ENCODE measurements at places on chromosomes 7 and 10.
A peak's percentile ranks its signal among the peaks of the same experiment; 100 is the strongest.

- DNase-seq: peak; percentile 68
These were observed 33.8 kb upstream of the CUX1 start for GRCh38 chr7:101783381-101784181.

- no peak for DNase-seq
These were observed 67.4 kb upstream of the PDCD4 start for GRCh38 chr10:110804376-110804775.

DNA sequence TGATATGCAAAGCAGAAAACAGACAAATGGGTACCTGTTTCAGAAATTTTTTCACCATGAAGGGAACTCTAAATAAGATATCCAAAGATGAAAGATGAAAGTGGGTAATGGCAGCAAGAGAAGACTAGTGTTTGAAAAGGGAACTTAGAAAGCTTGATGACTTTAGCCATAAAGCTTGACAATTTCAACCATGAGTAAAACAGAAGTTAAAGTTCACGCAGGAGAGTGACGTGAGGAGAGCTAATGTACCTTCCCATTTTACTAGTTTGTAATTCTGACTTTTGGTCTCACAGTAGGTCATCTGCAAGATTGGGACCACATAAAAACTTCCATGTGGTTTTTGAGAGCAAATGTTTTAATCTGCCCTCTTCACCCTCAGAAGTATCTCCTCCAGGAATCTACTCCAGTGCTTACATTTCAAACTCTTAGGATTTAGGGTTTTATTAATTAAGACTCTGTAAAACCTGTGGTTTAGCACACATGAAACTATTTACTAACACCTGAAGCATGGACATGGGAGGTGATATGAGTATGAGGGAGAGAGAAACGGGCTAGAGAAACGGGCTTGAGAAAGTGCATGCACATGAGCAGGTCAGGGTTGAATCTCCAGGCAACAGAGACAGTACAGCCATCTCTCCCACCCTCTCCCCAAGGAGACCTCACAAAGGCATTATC is 24.4 kb upstream of the GIMAP2 start:
- DNase-seq: no peak

DNA sequence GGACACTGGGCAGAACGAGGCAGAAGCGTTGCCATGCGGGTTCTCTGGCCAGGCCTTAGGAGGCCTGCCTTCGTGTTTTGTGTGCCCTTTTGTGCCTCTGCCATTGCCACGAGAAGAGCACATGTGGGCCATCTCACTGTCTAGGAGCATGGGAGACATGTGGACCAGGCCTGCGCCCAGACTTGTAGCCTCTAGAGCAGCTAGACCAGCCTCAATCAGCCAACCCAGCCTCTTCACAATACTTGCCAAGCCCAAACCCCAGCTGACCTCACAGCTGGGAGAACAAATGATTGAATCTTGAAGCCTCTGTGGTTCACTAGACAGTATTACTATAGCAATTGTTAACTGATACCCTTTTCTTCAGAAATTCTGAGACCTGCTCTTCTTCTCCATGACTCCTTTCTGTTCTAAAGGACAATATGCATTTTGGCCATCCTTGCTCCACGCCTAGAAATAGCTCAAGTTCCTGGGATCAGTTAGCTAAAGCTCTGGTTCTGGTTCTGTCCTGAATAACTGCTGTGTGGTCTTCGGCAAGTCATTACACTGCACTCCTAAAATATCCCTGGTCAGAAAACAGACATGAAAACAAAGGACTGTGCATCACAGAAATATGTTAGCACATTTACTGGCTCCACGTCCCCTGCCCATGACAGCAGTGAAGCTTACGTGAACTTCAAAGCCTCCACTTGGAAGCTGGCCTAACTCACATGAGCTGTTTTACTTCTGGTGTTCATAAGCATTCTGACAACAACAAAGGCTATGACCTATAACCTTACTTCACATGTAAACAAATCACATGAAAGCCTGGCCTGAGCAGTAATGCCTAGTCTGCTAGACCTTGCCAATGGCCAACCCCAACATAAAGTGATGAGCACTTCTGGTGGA is 72.3 kb upstream of the MKRN1 start:
- no peak for DNase-seq

GRCh38 chr7:6382817-6383216 is 64.9 kb downstream of the DAGLB start:
- no peak for DNase-seq

- no peak for DNase-seq
These were observed 282.3 kb upstream of the DKK1 start for GRCh38 chr10:52031771-52032170.

DNA sequence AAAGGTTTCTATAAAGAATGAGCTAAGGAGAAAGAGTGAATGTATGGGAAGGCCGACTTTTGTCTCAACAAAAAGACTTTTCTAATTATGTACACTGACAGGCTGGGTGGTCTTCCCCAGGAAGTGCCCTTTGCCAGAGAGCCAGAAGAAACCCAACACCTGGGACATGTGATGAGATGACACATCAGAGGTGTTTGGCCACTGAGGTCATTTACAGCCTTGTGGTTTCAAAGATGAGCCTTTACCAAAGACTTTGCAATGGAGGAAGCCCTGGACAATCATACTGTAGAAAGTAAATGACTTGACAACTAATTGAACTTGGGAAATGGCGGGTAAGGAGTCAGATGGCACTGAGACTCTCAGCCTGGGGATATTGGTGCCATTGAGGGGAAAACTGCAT is 3.4 kb upstream of the NRG3 start:
- no peak for DNase-seq

GRCh38 chr7:100840470-100841100 is 11.9 kb upstream of the SLC12A9 start:
- no peak for DNase-seq

- DNase-seq: no peak
These were observed 13.6 kb upstream of the MYL7 start for GRCh38 chr7:44154703-44155102.

DNA sequence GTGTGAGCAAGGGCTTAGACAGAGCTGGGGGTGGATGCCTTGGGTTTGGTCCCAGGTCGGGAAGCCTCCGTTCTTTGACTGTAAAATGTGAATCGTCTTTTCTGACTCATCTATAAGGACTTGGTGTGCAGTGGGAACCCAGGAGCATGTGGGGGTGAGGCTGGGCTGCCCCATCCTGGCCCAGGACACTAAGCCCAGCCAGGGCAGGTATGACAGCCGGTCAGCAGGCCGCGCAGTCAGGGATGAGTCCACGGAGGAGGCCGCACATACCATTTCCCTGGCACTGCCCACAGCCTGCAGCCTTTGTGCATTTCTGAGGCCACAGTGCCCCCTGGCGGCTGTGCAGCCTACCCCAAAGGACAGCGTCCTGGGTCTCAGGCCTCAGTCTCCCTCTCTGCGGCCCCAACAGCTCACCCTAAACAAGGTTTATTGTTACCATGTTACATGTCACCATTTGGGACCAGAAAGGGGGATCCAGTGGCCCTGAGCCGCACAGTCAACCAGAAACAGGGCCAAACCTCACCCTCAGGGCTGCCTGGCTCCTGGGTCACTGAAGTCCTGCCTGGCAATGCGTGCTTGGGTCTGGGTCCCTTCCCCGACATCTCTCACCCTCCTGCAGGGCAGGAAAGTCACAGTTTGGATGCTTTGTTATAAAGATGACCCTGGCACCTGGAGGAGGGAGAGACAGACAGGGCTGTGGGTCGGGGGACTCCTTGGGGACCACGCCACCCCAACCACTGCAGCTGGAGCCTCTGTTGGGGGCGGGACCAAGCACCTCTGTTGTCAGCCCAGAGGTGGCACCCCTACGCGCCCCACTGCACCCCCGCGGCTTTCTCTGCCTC is 14.4 kb upstream of the SH2B2 start:
- DNase-seq: peak; percentile 53

GRCh38 chr7:2213551-2214215 is 19.1 kb downstream of the MAD1L1 start:
- no peak for DNase-seq

DNA sequence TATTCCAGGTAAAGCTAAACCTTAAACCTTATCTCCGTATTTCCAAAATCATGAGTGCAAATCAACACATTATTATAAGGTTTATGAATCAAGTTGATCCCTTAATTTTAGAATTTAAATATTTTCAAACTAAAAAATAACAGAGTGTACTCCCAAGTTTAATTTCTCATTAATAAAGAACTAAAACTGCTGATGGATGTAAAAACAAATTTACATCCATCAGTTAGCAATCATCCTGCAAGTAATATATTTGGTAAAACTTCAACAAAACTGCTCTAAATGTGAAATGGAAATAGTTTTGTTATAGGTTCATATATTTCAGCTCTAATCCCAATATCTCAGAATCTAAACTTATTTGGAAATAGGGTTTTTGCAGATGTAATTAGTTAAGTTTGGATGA is 71.3 kb upstream of the ZNF804B start:
- DNase-seq: no peak

- no peak for DNase-seq
These were observed 849.7 kb downstream of the CNTNAP2 start for GRCh38 chr7:146966274-146966673.

DNA sequence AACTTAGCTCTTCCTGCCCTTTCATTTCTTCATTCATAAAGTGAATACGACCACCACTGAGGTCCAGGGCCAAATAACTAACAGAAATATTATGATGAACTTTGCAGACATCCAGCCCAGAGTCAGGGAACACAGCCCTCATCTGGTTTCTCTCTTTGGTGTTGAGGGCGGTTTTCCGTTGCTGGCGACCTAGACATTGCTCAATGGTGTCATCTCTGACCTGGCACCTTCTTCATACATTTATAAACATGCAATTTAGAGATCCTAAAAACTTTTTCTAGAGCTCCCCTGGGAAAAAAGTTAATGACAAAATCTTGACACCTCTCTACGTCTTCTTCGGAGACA is 324 bp upstream of the TET1 start:
- DNase-seq: no peak

DNA sequence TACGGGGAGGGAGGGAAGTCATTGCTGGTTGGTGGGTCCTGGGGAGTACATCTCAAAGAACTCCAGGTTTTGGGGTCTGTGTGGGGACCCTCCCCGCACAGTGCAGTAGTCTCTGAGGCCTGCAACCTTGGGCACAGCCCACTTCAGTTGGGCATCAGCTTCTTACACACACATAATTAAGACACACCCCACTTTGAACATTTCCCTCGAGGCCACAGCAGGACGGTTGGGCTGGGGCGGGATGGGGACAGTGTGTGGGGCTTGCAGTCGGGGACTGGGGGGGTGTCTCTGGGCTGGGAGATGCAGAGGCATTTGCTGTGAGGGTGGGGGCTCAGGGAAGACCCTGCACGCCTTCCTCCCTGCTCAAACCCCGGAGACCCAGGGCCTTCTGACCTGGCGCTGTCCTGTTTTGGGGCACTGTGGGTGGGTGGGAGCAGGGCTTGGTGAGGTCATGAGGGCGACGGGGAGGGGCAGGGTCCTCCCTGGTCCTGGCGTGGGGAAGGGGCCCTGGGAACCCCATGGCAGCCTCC is 1.3 kb downstream of the LFNG start:
- DNase-seq: no peak

GRCh38 chr7:54743580-54743979 is 15.4 kb downstream of the SEC61G start:
- no peak for DNase-seq

DNA sequence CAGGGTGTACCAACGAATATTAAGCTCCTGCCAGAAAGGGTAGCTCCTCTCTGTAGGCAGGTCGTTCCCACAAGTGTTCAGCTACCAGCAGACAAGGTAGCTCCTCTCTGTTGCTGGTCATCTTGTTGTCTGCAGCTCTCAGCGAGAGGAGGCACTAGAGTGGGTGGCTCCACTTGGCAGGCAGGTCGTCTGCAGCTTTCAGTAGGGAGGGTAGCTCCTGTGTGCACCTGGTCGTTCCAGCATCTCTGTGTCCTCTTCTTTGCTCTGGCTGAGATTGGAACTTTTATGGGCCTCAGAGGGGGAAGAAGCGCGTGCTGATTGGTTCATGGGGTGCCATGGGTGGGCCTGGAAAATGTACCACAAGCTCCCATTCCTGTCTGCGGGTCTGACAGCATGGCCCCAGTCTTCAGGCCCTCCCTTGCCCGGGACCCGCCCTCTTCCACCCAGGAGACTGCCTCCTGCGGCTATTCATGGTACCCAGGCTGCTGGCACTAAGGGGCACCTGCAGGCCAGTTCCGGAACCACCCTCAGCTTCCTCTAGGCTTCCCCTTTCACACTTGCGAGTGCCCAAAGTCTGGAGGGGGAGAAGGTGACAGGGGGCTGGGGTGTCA is 63.9 kb upstream of the CACNA2D1 start:
- no peak for DNase-seq

DNA sequence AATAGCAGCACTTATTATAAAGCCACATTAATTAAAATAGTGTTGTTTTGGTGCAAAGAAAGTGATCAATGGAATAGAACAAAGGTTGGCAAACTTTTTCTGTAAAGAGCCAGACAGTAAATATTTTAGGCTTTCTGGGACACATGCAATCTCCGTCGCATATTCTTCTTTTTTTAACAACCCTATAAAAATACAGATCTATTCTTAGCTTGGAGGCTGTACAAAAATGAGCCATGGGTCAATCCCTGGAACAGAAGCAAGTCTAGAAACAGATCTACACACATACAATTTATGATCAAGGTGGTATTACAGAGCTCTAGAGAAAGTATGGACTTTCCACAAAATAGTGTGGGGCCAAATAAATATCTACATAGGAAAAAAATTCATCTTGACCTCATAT is 71.8 kb downstream of the ARHGAP21 start:
- DNase-seq: no peak

- no peak for DNase-seq
These were observed 13.5 kb downstream of the LRMDA start for GRCh38 chr10:75444781-75445386.

- no peak for DNase-seq
These were observed 7.5 kb downstream of the RASGEF1A start for GRCh38 chr10:43259213-43259991.

- no peak for DNase-seq
These were observed 12.5 kb downstream of the PURB start for GRCh38 chr7:44872787-44873186.

GRCh38 chr10:106493226-106493625 is 671.3 kb downstream of the SORCS1 start:
- no peak for DNase-seq

GRCh38 chr7:143280160-143280559 is 4.6 kb upstream of the TMEM139 start:
- DNase-seq: no peak

GRCh38 chr7:2698581-2699288 is 10.7 kb downstream of the AMZ1 start:
- no peak for DNase-seq

GRCh38 chr10:97676770-97677581 is 10.1 kb downstream of the AVPI1 start:
- DNase-seq: peak; percentile 67

- no peak for DNase-seq
These were observed 94.1 kb downstream of the COL13A1 start for GRCh38 chr10:69895759-69896158.
